ENCODE measurements at places on chromosomes 7 and 10. TPM values are rescaled to one million over a fixed set of nuclear protein-coding genes. Genes with fewer than 3 reads are reported as not detected.

DNA sequence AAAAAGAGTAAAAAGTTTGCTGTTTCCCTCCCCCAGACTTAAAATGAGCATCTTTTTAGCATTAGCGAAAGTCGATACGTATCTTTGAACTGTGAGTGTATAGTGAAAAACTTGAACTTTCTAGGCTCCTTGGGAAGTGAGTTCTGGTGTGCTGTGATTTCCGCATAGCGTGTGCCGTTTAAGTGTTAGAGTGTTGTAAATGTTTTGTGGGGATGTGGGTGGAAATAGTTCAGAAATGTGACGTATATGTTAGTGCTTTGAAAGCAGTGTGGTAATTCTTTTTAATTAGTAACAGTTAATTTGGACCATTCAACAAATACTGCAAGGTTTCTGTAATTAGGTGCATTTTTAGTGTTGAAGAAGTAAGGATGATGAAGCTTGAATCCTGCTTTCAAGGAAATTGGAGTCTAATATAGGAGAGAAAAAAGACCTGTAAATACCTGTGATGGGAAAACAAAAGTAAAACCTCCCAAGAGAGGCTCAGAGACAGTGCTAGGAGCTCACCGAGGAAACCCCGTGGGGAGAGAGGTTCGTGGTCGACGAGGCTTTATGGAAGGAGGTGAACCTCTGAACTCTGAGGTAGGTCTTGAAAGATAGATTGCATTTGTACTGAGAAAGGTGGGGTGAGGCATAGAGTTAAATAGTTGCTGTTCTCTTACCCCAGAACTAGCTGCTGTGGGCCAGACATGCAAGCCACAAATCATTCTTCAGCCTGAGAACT lies 40.8 kb downstream of the RBM33 start:
- H3K4me1 ChIP-seq, result no peaks in the 10 kb centered on the region
- no peaks in the 10 kb centered on the region for H3K36me3 ChIP-seq
- no peak for DNase-seq

Gene ADIRF
- 21.0 TPM for polyA plus RNA-seq

Gene PNLIPRP2
- not detected for polyA plus RNA-seq

Gene LZTS2
- polyA plus RNA-seq, result 45.2 TPM

GRCh38 chr10:86583983-86584382 lies 62.4 kb upstream of the WAPL start:
- no peaks in the 10 kb centered on the region for H3K36me3 ChIP-seq
- DNase-seq, result no peak
- no peak overlapping the region for H3K4me3 ChIP-seq
- no peak overlapping the region for H3K27ac ChIP-seq

DNA sequence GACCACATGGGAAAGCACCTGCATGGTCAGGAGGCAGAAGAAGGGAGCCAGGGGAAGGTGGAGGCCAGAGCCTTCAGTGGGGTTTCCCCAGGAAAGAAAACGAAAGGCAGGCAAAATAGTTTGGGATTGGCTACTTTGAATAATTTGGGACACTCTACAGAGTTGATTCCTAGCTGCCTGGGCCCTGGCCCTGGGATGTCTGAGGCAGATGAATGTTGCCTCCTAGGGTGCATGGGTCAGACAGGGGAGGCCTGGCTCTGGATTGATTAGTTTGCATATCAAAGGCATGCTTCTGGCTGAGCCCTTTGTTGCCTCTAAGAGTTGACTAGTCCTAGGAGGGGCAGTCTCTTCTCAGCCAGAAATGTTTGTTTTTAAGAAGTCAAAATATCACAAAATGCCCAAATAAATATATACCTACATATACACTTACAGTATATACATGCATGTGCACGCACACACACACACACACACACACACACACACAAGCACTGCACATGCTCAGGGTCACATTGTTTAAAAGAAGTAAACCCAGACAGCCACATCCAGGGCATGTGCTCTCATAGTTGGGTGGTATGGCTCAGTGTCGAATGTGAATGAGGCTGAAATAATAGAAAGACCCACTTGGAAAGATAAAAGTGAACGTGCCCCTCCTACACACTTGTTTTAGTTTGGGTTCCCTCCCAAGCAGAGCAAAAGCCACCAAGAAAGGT lies 184.2 kb downstream of the GPAM start:
- no peak overlapping the region for H3K27ac ChIP-seq
- no peak overlapping the region for H3K4me3 ChIP-seq
- H3K36me3 ChIP-seq, result no peaks in the 10 kb centered on the region
- H3K4me1 ChIP-seq, result no peaks in the 10 kb centered on the region
- no peaks in the 10 kb centered on the region for H3K27me3 ChIP-seq

Gene PLEKHS1
- polyA plus RNA-seq, result 0.10 TPM

GRCh38 chr7:31335161-31335856 lies 5.2 kb downstream of the NEUROD6 start:
- no peak for DNase-seq
- H3K36me3 ChIP-seq, result no peaks in the 10 kb centered on the region
- H3K27me3 ChIP-seq, result peaks cover 50% of the 10 kb centered on the region
- H3K4me3 ChIP-seq, result no peak overlapping the region
- H3K4me1 ChIP-seq, result no peaks in the 10 kb centered on the region

DNA sequence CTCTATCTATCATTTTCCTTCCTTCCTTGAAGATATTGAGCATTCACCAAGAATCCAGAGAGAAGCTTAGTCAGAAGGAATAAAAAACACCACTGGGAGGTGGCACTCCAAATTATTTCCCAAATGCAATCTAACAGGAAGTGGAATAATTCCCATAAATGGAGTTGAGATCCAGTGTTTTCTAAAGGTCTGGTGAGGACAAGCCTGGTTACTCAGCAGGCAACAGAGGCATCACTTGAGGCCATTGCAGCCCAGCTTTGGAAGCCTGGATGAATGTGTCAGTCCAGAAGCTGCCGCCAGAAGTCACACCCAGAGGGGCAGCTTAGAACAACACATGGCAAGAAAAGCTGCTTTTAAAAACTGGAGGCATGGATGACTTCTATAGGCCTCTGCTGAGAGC lies 288.9 kb upstream of the KLF6 start:
- no peaks in the 10 kb centered on the region for H3K4me1 ChIP-seq
- H3K4me3 ChIP-seq, result no peak overlapping the region
- no peak overlapping the region for H3K27ac ChIP-seq
- DNase-seq, result no peak

DNA sequence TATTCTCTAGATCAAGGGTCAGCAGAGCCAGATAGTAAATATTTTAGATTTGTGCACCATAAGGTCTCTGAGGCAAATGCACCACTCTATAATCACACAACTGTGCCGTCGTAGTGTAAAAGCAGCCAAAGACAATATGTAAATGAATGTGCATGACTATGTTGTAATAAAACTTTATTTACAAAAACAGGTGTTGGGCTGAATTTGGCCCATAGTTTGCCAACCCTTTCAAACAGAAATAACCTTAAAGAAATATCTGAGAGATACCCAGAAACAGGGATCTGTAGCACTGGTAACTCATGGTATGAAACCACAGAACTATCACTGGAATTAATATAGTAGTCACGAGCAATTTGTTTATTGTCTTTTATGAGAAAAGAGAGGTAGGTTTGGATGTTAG lies 86.0 kb downstream of the ARID5B start:
- no peaks in the 10 kb centered on the region for H3K36me3 ChIP-seq
- peaks cover 8% of the 10 kb centered on the region for H3K4me1 ChIP-seq
- H3K4me3 ChIP-seq, result no peak overlapping the region

DNA sequence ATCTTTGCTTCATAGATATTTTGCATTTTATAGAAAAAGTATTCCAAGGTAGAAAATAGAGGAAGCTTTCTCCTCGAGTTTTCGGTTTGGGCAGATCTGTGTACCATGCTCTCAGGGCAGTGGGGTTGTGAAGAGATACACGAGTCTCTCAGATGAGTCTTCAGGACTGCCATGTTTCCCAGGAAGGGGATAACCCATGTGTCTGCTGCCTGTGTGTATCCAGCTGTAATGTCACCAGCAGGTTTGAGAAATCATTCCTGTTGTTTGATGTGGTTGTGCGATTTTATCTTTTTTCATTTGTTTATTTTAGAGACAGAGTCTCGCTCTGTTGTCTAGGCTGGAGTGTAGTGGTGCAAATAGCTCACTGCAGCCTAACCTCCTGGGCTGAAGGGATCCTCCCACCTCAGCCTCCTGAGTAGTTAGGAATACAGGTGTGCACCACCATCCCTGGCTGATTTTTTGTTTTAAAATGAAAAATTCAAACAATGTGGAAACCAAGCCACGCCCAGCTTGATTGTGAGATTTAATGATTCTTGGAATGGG lies 48.9 kb downstream of the SNX10 start:
- no peak overlapping the region for H3K4me3 ChIP-seq
- H3K27me3 ChIP-seq, result no peaks in the 10 kb centered on the region
- peaks cover 17% of the 10 kb centered on the region for H3K4me1 ChIP-seq
- H3K27ac ChIP-seq, result no peak overlapping the region
- DNase-seq, result no peak
- H3K36me3 ChIP-seq, result no peaks in the 10 kb centered on the region

Gene COPG2
- polyA plus RNA-seq, result 42.6 TPM

Gene DNAH11
- 0.86 TPM for polyA plus RNA-seq

DNA sequence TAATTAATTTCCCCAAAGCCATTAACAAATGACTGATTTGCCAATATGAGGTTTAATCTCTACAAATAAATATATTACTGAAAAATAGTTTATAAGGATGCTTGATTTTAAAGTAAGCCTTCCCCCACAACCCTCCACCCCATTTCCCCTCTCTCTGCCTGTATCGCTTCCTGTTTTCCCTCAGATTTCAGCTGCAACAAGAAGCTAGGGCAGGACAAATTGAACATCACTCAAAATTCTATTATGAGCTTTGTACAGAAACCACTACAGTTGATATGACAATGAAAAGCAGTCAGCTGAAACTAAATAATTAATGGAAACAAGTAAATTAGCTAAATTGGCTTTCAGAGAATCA lies 109.0 kb upstream of the SP4 start:
- no peak overlapping the region for H3K27ac ChIP-seq
- H3K27me3 ChIP-seq, result no peaks in the 10 kb centered on the region
- H3K4me1 ChIP-seq, result no peaks in the 10 kb centered on the region

- DNase-seq, result no peak
- H3K4me1 ChIP-seq, result no peaks in the 10 kb centered on the region
- H3K36me3 ChIP-seq, result no peaks in the 10 kb centered on the region
Measured at GRCh38 chr10:8325024-8325980, 270.8 kb downstream of the GATA3 start.

Data from left lung (tissue), 14 donors.